ENCODE measurements at places on chromosomes 4 and X.

- no peak for DNase-seq
Measured at GRCh38 chr4:6192245-6192644, 8.1 kb downstream of the JAKMIP1 start.

- DNase-seq, result no peak
Measured at GRCh38 chrX:115533485-115533884, 27.5 kb upstream of the PLS3 start.

DNA sequence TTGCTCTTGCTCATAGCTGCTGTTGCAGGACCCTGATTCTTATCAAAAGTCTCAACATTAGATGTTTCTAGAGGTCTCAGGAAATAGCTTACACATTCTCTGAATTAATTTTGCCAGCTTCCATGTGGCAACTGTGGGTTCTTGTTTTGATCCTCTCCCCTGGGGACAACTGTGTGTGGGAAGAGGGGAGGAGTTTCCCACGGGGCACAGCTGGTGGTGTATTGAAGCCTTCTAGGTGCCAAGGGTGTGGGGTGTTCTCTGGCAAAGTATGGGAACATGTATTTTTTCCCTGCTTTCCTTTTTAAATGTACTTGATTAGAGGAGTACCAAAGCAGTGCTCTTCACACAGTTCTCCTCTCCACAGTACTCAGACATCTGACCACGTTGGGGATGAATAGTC lies 212.7 kb downstream of the RPA4 start:
- no peak for DNase-seq

- DNase-seq, result no peak
Measured at GRCh38 chr4:95190751-95191436, 357.9 kb downstream of the UNC5C start.

GRCh38 chrX:84108584-84108983 lies 79.4 kb downstream of the RPS6KA6 start:
- DNase-seq, result no peak

- DNase-seq, result no peak
Measured at GRCh38 chr4:2862528-2862927, 18.9 kb downstream of the ADD1 start.

GRCh38 chr4:2940267-2941137 lies 22.7 kb downstream of the NOP14 start:
- no peak for DNase-seq

DNA sequence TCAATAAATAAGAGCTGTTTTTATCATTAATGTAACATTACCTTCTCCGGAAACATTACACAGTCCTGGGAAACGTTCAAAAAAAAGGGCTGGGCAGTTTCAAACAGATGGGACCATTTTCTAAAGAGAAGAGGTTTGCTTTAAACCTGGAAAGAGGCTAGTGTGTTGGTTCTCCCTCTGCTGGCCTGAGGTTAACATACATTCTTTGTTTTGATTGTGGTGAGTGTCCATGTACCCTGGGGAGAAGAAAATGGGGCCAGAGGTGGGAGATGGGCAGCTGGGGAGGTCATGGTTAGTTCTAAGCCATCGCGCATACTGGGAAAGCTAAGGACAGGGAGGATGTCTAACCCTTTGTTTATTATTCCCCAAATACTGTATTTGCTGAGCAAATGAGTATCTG lies 194.7 kb downstream of the CPEB2 start:
- no peak for DNase-seq

GRCh38 chr4:81498046-81498445 lies 26.3 kb upstream of the RASGEF1B start:
- DNase-seq, result no peak

GRCh38 chr4:139453371-139454110 lies 380 bp upstream of the RAB33B start:
- peak; percentile 86 for DNase-seq

DNA sequence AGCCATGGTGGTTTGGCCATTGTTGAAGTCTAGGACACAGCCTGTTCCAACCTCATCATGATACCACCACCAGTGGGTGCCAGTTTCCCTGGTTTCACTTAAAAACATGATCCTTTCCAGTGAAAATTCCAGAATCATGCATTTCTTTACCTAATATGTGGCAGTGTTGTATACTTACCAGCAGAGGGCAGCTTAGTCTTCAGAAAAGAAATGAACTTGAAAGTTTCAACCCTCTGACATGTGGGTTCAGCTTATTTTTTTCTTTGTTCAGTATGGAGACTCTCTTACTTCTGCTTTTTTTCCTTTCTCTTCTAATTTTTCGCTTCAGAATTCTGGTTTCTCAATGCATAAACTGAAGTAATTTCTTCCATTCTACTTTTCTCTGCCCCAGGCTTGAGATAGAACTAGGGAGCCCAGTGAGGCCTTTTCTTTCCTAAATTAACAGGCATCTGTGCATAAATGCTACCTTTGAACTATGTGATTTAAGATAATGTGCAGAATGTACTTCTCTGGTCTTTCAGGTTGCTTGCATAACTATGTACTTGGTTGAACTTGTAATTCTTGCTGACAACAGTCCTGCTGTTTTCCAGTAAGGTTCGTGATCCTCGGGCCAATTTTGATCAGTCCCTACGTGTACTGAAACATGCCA lies 10.7 kb downstream of the LIAS start:
- no peak for DNase-seq

All from stimulated activated CD8-positive, alpha-beta memory T cell treated with anti-CD3 and anti-CD28 coated beads, Interleukin-4, amount 100 ng/mL, for 4 hours (primary cell).